NCI-H187 (cell line): ENCODE measurements at places on chromosomes 7 and 10.

- no peak for DNase-seq
Measured at GRCh38 chr7:11104578-11104977, 130.9 kb downstream of the PHF14 start.

- DNase-seq: no peak
Measured at GRCh38 chr10:80443531-80443974, 10.6 kb upstream of the TSPAN14 start.

DNA sequence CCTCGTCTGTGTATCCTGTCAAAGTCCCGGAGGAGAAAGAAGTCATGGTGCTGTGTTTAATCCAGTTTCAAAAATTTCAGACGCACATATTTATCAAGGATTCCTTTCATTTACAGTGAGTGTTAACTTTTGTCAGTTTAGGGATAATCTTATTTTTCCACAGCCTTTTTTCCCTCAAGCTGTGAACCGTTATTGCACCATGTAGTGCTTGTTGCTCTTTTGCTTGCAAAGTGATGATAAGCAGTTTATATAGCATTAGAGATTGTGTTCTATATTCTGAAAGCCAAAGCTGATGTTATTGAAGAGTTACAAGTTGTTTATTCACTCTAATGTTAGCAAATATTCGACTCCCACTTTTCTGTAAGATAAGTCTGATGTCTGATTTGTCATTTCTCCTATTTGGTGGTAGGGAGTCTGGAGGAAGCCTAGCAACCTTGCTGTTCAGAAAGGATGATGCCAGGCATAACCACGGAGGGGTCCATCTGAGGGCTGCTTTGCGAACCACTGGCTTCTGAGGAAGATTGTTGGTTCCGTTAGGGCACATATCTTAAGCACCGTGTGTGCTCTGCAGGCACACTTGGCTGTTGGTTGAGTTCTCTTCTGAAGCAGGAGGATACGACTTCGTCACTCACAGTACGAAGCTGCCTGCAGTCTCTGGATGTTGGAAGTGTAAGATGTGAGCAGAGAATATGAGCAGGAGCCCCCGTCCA, 11.7 kb downstream of the CCNY start:
- DNase-seq: no peak

DNA sequence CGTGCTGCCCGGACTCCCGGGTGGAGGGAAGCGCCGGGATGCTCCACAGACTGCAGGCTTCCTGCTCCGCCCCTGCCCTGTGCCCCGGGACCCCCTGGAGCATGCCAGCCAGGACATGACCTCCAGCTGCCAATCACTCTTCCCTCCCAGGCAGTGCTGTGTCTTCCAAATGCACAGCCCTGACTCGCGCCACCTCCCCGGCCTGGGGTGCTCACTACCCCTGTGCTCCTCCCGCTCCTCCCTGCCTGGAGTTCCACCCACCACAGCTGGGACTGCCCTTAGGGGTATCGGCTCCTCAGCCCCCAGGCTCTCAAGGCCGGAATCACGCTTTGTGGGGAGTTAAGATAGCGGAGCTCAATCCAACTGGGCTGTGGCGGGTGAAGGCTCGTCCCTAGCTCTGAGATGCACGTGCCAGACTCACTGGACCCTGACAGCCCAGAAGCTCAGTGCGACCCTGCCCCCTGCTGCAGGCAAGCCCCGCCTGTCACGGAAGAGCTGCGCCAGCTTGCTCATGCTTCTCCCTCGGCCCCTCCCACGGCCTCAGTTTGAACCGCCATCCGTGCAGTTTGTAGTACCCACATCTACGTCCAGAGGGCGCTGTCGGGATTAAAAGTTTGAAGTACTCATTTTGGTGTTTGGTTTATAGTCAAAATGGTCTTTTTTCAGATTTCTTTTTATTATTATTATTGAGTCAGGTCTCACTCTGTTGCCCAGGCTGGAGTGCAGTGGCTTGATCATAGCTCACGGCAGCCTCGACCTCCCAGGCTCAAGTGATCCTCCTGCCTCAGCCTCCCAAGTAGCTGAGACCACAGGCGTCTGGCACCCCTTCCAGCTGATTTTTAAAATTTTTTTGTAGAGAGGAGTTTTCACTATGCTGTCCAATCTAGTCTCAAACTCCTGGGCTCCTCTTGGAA, 142.5 kb upstream of the TCERG1L start:
- DNase-seq: no peak

DNA sequence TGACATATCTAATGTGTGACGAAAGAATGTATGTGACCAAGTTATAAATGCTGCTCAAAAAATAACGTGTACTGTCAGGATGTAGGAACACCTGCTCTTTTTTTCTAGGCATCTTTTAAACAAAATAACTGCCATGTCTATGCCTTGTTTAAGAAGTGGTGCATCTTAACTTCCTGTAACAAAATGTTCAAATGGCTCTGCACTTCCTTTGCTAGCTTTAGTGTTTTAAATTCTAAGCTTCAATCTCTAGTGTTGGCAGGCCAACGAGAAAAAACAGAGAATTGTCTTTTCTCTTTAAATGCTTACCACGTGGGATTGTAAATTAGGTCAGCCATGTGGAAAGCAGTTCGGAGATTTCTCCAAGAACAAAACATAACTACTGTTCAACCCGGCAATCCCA, 14.6 kb upstream of the PDSS1 start:
- DNase-seq: no peak

DNA sequence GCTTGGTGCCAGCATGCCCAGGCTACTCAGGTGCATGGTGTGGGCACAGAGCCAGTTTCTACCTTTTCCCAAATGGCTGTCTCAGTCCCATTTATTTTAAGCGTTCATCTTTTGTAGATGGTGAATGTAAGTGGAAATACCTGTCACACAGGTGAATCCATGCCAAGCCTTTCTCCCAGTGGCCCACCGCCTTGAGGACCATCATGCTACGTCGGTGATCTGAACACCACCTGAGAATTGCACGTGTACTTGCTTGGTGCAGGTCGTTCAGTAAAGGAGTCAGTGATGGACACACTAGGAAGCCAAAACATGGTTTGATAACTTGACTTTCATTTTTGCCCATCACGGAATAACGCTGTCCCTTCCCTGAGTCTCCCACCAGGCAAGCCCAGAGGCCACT, 666.7 kb upstream of the FOXK1 start:
- DNase-seq: no peak

GRCh38 chr10:128286762-128287500, 160.7 kb upstream of the MKI67 start:
- no peak for DNase-seq

- no peak for DNase-seq
Measured at GRCh38 chr10:89144836-89145235, 62.3 kb downstream of the CH25H start.

- no peak for DNase-seq
Measured at GRCh38 chr7:112201411-112201810, 4.8 kb downstream of the DOCK4 start.

DNA sequence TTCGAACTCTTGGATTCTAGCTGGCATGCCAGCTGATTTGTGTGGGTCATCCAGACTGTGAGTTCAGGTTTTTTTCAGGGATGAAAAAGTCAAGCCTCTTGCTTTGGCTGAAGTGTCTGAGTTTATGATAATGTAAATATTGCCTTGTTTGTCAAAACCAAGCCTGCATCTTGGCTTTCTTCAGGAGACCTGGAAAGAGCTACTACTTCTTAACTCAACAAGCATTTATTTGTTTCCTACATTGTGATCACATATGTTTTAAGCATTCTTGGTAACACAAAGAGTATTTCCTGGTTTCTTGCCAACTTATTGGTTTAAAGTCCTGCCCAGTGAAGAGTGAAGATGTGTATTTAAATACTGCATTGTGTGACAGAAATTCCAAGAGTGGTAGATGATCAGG, 407.1 kb downstream of the LRMDA start:
- no peak for DNase-seq

GRCh38 chr7:5497295-5498103, 73.9 kb upstream of the TNRC18 start:
- no peak for DNase-seq

DNA sequence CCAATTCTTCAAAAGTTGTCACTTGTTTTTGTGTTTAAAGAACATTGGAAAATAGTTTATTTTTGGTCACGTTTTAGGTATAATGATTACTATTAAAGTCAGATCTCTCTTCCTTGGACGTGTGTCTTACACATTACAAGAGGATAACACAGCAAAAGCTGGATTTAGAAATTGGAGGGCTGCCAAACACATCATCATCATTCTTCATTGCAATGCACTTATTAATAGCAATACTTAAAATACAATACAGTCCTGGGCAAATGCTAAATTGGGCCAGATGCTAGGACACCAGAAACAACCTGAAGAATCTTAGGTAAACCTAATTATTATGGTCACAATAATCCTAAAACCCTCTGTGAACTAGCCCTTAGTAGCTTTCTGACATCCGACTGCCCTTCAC, 303.6 kb downstream of the DGKB start:
- DNase-seq: no peak

DNA sequence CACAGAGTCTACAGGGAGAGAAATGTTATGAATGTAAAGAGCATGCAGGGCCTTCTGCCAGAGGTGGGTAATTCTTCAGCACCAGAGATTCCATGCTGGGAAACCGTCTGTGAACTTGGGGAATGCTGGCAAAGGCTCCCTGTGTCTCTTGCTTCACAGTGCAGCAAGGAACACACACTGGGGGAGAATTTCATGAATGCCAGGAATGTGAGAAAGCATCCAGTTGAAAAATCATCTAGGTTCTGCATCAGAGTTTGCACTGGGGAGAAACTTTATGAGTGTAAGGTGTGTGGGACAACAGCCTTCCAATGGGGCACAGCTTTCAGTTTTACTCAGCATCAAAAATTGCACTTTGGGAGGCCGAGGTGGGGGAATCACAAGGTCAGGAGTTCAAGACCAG, 224.3 kb upstream of the IGFBP3 start:
- DNase-seq: no peak

DNA sequence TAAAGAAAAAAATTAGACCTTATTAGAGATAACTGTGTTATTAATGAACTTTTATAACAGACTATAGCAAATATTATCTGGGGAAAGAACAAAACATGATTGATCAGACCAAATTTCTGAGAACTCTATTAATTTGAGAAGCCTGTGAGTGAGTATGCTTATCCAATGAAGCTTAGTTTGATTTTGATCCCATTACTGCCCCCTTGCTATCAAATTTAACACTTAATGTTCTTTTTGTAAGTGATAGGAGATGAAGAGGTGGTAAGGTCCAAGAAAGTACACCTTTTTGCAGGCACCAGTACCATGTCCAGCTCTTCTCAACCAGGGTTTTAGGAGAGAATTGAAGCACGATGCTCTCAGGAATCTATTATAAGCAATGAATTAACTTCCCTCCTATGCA, 49.9 kb downstream of the ZNF365 start:
- DNase-seq: no peak

GRCh38 chr7:1779445-1779844, 109.4 kb downstream of the ELFN1 start:
- no peak for DNase-seq
